SK-MEL-5 (cell line): ENCODE measurements at places on chromosomes 16 and 17.

GRCh38 chr17:74383141-74383540, 15.8 kb downstream of the GPR142 start:
- DNase-seq = no peak

DNA sequence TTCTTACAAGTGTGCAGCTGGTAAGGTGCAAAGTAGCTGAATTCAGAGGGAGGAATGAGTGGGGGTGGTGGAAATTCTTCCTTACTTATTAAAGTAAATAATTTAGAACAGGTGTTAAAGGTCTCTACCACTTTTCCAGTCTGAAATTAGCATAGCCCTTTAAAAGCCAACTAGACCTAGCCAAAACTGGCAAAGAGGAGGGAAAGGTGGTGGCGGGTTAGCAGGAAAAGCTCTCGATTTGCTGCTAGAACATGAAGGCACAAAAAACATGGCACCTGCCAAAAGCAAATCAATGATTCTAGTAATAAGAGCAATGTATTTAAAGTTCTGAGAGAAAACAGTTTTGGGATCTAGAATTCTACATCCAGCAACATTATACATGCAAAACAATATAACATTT, 157.7 kb downstream of the PARN start:
- no peak for DNase-seq

DNA sequence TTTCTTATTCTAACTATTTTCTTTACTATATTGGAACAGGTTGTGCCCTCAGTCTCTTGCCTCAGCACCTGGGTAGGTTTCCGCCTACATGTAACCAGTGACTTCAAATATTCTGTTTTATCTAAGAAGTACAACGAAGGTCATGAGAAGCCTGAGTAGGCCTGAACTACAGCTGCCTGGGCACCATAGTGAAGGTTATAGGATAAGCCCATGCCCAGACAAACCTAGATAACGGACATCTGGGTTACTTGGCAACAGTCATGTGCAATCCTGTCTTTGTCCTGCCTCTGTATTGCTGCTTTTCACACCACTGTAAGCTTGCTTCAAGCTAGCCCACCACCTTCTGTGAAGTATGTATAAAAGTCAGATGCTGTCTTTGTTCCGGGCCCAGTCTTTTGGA, 25.4 kb upstream of the ARL4D start:
- no peak for DNase-seq

DNA sequence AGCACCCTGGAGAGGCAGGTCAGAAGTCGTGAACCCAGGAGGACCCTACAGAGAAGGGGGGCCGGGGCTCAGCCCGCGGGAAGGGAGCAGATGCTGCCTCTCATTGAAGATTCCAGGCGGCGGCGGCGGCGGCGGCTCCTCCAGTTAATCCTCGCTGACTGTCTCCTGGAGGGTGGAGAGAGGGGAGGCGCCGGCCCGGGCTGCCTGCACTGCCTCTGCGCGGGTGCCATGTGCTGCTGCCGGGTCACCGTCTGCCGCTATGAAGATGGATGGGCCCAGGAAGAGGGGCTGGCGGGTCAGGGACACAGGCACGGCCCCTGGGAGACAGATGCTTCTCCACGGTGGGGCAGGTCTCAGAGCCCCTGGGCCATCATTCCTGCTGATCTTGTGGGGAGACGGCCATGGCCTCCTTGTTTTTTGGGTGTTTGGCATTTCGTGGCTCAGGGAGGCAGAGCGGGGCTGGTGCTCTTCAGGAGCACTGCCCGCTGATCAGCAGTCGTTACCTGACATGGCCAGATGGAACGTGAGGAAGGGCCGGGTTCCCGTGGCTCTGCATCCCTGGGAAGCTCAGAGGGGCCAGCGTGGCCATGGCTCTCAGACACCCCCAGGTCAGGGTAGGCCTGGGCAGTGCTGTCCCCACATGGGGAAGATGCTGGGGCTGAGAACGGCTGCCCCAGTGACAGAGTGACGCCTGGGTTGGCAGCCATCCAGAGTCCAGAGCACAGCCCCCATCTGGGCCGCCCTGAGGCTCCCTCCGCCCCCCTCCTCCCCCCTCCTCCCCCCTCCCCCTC, 36.1 kb downstream of the GINS2 start:
- no peak for DNase-seq

GRCh38 chr16:85360323-85361277, 248.3 kb upstream of the CIBAR2 start:
- DNase-seq = no peak

GRCh38 chr16:30009990-30010843, 610 bp downstream of the DOC2A start:
- DNase-seq = no peak

DNA sequence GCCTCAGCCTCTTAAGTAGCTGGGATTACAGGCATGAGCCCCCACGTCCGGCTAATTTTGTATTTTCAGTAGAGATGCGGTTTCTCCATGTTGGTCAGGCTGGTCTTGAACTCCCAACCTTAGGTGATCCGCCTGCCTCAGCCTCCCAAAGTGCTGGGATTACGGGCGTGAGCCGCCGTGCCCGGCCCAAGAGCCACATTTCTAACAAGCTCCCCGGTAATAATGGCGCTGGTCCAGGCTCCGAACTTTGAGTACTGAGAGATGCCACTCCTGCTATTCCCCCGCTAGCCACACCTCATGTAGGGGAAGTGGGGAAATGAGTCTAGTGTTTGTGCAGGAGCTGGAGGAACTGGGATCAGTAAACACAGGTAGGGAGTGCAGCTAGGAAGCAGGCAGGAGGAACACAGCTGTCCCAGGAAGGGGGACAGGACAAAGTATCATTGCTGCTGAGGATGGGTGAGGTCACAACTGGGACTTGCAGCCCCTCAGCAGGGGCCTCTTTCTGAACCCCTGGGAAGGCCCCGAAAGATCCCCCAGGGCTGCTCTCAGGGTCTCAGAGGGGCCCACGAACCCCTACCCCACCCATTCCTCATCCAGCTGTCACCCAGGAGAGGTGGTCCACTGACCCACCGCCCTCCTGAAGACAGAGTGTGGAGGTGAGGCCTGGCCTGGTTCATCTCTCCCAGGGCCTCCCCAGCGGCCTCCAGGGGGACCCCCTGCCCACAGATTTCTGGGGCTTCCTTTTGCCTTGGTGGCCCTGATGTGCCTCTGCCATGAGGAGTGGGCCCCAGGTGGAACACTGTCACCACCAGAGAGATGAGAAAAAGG, 3.7 kb upstream of the KREMEN2 start:
- no peak for DNase-seq

- DNase-seq = no peak
These were observed 5.1 kb upstream of the CLUH start for GRCh38 chr17:2716649-2717048.

- no peak for DNase-seq
These were observed 167.9 kb downstream of the CCT6B start for GRCh38 chr17:34793231-34793908.

DNA sequence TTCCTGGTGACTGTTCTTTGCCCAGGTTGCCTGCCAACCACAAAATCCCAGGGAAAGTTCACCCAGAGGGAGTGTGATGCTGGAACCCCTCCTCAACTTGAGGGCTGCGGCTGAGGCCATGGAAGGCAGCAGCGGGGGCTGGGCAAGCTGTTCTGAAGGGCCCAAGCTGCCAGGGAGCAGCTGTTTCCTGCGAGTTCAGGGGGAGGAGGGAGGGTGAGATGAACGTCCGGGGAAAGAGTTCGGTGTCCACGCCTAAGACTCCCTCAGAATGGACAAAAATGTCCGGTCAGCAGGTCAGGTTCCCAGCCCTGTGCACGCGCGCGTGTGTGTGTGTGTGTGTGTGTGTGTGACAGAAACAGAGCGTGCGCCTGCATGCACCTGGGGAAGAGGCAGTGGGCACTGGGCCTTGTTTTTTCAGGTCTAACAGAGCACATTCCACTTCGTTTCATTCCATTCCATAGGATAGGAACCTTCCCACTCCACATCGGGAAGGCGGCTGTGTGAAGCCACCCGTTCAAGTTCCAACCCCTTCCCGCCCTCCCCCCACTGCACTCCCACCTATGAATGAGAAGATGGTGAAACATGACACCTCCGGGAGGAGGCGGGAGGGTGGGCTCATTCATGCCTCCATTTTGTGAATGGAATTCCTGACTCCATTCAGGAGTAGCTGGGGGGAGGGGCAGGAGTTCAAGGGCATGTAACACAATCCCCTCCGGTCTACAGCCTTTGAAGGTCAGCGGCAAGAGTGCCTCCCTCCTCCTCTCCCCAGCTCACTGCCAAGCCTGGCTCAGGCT, 15.7 kb downstream of the ETV4 start:
- DNase-seq = peak; percentile 99

- peak; percentile 77 for DNase-seq
These were observed 13.9 kb upstream of the KRTAP17-1 start for GRCh38 chr17:41329279-41329948.

- peak; percentile 49 for DNase-seq
These were observed at the start of gene PGAP6 for GRCh38 chr16:381789-382717. PGAP6 (minus strand) TSS chr16:381978; CDS start chr16:381821, 157 bp downstream.

DNA sequence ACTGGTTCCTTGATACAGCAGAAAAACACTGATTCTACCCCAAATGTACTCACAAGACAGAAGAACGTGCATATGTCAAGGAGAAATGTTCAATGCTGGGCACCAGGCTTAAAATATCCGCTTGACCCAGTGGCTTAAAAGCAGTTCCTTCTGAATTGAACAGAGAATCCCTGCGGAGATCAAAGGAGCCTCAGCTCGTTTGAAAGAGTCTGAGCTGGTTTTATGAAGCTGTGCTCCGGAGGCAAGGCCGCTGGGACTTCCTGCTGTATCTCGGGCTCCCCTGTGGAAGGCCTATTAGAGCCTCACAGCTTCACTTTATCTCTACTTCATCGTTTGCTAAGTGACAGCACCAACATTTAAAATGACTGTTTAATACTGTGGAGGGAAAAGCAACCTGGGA, 2.2 kb downstream of the LMF1 start:
- no peak for DNase-seq

GRCh38 chr17:1686086-1686485, 1.4 kb upstream of the PRPF8 start:
- DNase-seq = no peak

DNA sequence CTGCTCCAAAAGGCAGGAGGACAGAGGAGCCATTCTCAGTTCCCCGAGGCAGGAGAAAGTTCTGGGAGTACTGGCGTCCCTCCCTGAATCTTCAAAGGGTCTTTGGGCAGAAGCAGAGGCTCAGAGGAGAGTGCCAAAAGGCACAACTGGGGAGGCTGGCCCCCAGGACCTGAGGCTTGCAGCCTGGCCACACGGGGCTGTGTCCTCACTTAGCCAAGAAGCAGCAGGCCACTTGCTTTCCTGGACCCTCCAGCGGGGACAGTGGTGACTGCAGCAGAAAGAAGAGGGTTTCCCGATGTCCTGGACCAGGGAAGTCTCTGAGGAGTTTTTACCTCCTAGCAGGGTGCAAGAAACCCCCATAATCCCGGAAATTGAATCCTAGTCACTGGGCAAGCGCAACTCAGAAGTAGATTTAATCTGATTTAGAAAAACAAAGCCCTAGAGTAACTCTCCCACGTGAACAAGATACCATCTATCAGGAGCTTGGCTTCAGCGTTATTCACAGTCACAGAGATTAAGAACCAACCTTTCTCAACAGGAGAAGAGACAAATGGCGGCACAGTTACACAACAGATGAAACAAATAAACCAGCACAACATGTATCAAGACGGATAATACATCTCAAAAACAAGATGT, 25.5 kb upstream of the BCO1 start:
- DNase-seq = no peak

GRCh38 chr17:66461343-66461995, 159.1 kb downstream of the PRKCA start:
- no peak for DNase-seq

DNA sequence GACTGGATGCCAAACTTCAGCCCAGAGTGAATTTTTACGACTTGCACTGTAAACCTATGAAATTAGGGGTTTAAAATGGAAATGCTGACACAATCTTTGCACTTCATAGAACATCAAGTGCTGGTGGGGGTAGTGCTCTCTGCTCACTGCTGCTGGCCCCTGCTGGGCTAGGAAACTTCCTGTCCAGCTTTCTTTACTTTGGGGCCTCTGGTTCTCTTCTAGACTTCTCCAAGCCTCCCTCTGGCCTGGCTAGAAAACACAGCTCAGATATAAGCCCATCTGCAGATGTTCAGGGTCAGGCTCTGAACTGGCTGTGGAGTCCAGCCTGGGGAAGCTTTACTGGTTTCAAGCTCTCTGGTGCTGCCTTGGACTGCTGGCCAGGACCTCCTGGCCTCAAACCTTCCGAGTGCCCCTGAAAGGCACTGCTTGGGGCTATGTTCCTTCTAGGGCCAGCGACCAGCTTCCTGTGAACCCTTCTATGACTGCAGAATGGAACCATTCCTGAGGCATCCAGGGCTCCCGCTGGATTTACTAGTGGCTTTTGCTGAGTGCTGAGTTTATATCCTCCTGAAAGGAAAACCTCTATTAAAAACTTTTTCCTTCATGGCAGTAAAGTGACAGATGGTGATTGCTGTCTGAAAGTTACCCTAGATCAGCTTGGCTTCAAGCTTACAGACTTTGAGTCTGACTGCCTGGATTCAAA, 59.4 kb downstream of the TBX4 start:
- no peak for DNase-seq

GRCh38 chr17:163514-164098, 17.8 kb downstream of the DOC2B start:
- DNase-seq = peak; percentile 32

DNA sequence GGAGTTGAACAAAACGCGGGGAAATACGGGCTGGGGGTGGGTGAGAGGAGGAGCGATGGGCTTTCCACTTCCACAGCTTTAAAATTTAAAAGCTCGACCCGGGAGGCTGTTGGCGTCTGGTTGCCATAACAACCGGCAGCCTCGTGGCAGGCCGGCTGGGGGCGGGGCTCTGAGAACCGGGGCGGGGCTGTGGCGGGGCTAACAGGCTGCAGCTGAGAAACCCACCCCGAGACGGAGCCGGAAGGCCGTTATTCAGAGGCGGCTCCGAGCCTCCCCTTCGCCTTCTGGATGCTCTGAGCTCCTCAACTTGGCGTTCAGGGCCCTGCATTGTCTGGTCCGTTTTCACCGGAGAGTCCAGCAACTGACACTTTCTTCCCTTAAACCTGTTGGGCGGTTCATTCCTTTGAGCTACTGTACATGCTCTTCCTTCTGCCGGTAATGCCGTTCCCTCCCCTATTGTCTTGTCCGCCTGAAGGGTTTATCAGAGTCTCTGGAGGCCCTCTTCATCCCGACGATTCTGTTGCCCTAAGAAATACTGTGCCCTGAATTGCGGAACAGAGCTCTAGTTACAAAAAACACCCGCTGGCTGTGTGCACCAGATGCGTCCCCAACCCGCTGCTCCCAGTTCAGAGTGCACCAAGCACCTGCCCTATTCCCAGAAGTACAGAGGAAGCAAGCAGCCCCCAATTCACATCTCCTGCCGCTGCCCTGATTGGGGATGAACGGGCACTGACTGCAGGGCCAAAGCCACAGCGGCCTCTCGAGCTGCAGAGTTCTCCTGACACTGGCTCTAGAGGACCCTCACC, 596 bp downstream of the DNAAF8 start:
- peak; percentile 76 for DNase-seq

- DNase-seq = no peak
These were observed 66.4 kb downstream of the CEP95 start for GRCh38 chr17:64573214-64573613.

GRCh38 chr16:48323783-48324775, 61.1 kb downstream of the SIAH1 start:
- no peak for DNase-seq

- no peak for DNase-seq
These were observed 22.1 kb upstream of the PVALEF start for GRCh38 chr17:81143200-81143527.

GRCh38 chr16:84044118-84044488, 1.5 kb upstream of the SLC38A8 start:
- peak; percentile 51 for DNase-seq
